ENCODE measurements at places on chromosomes 3 and 15.

DNA sequence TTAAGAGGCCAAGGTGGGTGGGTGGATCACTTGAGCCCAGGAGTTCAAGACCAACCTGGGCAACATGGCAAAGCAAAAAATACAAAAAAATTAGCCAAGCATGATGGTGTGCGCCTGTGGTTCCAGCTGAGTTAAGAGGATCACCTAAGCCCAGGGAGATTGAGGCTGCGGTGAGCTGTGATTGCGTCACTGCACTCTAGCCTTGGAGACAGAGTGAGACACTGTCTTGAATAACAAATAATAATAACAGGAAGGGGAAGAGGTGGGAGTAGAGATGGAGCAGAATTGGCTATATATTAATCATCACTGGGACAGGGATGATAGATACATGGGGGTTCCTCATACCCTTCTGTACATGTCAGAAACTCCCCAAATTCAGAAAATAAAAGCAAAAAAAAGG lies 23.8 kb upstream of the NMB start:
- no peak for DNase-seq

- DNase-seq, result no peak
Observed at GRCh38 chr15:65902373-65902772, 33.1 kb downstream of the RAB11A start.

DNA sequence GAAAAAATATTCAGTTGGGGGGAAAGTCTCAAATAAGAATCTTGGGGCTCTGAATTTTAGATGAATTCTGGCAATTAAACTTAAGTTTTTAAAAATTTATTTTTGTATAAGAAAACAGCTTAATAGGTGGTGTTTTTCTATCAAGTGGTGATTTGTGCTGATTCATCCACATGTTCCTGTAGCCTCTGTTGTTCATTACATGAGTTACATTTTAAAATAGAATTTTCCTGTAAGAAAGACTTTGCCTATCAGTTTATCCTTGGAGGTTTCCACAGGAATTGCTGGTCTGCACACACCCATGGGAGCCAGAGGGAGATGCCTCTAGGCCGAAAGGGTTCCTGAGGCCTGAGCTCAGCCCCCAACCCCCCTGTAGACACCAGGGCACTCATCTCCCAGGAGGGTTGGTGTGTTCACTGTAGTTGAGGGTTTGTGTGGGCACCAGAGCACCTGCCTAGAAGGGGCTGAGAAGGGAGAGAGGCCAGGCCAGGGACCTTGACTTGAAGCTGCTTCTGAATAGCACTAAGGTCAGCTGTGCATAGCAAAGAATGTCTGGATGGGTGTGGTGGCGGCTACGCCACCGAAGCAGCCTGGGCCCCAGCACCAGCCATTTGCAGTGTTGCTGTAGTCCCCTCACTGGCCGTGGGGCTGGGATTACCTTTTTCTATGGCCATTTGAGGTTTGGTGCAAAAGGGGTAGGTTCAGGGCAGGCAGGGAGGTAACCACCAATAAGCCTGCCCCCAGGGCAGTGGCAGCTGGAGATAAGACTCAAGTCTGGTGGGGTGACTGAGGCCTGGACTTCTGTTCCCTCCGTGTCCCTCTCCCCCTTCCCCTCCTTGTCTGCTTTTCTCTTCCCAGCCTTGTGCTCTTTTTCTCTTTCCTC lies 11.9 kb downstream of the DNAJA4 start:
- no peak for DNase-seq

GRCh38 chr3:12722226-12722625 lies 36.8 kb downstream of the TMEM40 start:
- DNase-seq, result no peak

DNA sequence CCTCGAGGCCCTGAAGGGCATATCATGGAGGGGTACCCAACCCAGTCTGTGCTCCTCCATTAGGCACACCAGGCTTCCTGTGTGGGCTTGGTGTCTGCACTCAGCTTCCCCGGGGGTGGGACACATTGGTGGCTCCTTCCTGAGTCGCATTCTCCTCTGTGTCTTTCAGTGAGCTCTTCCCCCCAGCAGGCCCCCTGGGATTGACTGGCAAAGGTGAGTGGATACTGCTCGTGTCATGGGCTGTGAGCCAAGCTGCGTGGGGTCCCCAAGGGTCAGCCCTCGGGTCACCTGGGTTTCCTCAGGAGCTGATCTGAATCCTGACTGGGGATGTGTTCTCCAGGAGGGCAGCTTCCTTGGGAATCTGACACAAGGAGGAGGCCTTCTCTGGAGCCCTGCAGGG lies 231.0 kb downstream of the SNRPN start:
- DNase-seq, result no peak

DNA sequence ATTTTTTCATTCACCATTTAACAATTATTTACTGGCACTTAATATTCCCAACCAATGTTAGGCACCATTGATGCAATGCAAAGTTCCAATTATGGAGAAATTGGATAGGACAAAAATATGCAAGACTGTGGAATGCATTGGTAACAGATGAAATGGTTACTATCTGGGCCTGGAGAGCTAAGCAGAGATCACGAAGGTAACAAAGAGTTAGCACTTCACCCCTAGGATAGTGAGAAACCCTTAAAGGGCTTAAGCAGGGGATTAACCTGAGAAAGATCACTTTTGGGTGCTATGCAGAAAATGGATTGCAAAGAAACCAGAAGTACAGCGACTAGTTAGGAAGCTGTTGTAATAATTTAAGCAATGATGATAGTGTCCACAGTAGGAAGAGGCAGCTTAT lies 129.6 kb upstream of the GPR149 start:
- DNase-seq, result no peak

GRCh38 chr3:59094446-59094845 lies 44.6 kb upstream of the CFAP20DC start:
- DNase-seq, result no peak

- no peak for DNase-seq
Observed at GRCh38 chr3:123229145-123229544, 27.4 kb downstream of the SEC22A start.

GRCh38 chr3:175093748-175094147 lies 234.6 kb downstream of the NAALADL2 start:
- no peak for DNase-seq

DNA sequence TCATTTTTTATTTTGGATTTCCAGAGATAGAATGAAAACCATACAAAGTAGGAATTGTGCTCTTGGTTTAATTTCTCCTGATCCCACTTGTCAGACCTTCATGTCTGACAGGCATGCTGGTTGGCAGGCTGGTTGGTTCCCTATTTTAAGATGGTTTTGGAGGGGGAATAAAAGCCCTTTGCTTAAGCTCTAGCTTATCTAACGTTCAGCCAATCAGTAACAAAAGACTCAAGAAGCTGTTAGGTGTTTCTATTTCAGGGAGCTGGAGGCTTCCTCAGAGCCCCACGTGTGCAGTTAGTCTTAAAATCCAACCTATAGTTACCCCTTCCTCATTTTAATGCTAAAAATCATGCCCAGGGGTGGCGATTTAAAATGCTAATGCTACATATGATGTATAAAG lies 40.5 kb upstream of the XIRP1 start:
- DNase-seq, result no peak

GRCh38 chr15:33844186-33844585 lies 124.1 kb upstream of the CHRM5 start:
- DNase-seq, result no peak

GRCh38 chr3:153925841-153926514 lies 195.2 kb upstream of the ARHGEF26 start:
- DNase-seq, result no peak

DNA sequence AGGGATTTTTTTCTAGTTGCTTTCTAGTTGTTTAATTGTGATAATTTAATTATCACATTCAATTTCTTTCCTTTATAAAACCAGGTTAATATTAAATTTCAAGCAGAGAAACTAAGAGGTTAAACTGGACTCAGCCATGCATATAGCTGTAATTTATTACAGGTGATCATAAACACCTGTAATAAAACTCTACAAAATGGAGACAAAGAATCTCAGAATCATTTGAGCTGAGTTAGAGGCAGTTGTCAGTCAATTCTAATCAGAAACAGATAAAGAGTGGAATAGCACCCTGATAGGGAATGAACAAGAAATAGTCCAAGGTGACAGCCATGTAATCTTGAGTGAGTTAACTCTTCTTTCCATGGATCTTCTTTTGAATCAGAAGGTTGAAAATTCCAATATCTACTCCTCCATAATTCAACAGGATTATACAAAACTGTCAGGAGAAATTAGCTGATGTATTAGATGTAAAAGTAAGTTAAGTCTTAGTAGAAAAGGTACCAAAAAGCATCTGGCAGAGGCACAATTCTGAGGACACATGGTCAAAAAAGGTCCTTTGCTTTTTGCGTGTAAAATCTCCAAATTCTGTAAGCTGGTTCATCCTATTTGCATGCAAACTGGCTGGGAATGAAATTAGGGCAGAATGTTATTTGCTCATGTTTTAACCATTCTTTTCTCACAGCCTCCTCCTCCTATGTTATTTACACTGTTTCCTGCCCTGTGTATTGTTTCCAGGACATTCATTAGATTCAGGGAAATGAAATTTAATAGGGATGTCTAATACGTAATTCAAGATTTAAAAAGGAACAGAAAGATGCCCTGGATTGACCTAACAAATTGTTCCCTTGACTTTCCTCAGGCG lies 39.4 kb upstream of the B3GNT5 start:
- no peak for DNase-seq

- DNase-seq, result no peak
Observed at GRCh38 chr3:713006-713621, 379.7 kb upstream of the CNTN6 start.

- DNase-seq, result no peak
Observed at GRCh38 chr15:85624291-85624801, 170.4 kb downstream of the KLHL25 start.

DNA sequence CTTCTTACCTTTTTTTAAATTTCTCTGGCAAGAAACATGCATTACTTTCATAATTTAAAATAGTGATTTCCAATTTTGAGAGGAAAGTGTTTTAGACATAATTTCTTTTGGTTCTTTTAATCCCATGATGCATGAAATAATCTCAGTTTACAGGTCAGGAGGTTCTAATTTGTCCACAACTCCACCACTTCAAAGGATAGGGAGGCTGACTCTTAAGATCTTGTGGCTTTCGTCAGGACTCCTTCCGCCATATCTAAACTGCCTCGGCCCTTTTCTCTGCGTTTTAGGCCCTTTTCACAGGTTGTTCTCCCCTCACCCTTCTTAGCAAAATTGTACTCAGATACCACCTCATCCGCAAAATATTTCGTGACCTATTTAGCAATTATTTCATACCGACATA lies 8.0 kb downstream of the DYNC1LI1 start:
- DNase-seq, result no peak

DNA sequence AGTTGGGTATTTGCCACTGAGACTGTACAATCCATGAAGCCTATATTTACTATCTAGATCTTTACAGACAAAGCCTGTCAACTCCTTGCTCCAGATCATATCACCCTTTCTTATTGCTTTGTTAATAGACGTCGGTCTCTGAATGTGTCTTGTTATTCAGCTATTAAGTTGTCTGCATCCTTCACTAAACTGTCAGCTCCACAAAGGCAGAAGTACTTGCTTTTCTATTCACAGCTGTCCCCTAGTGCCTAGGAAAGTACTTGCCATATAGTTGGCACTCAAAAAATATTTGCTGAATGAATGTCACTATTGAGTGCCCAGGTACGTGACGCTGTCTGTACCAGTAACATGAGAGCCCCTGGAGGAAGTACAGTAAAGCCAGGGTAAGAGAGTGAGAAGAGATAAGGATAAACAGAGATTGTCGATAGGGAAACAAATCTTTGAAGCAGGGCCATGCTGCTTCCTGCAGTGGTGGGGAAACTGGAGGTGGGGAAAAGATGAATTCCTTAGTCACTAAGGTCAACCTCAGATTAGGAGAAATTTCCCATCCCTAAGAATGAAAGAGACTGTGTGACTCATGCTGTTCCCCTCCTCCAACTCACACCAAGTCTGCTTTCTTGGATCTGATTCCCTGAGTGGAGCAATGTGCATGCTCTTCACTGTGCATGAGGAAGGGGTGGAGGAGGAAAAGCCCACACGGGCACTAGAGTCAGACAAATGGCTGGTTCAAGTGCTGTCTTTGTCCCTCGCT lies 36.3 kb downstream of the PRICKLE2 start:
- no peak for DNase-seq

- DNase-seq, result no peak
Observed at GRCh38 chr3:52771334-52771681, 568 bp upstream of the NEK4 start.
